Calu3 (cell line): ENCODE measurements at places on chromosomes 13 and 19.

- no peak for DNase-seq
Measured at GRCh38 chr13:51034906-51035305, 76.2 kb downstream of the C13orf42 start.

DNA sequence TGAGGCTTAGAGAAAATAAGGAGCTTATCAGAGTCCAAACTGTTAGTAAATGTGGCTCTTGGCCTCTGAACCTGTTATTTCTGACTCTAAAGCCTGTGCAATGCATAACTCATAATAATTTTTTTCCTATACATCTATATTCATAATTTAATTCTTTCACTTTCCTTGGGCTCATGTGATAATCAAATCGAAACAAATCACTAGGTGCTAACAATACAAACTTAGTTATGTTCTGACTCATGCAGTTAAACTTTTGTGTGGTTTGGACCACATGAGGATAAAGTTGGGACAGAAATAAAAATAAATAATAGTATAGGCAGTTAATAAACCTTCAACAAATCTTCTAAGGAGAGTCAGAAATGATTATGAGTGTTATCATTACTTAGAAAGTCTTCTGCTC, 1629.0 kb downstream of the OLFM4 start:
- DNase-seq = no peak

GRCh38 chr13:30735025-30735871, at the start of gene ALOX5AP:
Gene ALOX5AP (plus strand): TSS chr13:30735543. CDS start chr13:30735606, 63 bp downstream.
- DNase-seq = no peak

DNA sequence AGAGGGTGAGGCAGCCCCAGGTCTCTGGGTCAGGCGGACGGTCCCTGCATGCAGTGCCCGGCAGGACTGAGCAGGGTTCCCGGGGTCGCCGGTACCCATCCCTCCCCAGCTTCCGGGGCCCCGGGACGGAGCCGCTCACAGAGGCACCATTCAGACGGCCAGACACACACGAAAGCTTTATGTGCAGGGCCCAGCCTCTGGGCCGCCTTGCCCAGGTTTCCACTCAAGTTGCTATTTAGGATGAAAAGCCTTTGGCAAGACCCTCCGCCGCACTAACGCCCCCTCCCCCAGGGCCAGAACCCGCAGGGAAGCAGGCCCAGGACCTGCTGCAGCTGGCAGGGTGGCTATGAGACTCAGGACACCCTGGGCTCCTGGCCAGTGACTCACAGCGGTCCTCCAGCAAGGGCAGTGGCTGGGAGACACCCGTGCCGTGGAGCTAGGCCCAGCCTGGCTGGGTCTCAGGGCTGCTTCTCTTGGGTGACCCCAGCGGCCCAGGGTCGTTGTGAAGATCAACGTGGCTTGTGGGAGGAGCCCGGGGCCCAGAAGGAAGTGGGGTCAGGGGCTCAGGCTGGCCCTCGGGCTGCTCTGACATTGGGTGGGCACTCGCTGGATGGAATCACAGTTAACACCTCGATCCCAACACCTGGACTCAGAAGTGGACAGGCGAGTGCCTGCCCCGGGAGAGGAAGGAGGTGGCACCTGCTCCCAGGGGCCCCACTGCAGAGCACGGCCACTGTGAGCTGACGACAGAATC, 4.8 kb downstream of the C19orf25 start:
- no peak for DNase-seq

DNA sequence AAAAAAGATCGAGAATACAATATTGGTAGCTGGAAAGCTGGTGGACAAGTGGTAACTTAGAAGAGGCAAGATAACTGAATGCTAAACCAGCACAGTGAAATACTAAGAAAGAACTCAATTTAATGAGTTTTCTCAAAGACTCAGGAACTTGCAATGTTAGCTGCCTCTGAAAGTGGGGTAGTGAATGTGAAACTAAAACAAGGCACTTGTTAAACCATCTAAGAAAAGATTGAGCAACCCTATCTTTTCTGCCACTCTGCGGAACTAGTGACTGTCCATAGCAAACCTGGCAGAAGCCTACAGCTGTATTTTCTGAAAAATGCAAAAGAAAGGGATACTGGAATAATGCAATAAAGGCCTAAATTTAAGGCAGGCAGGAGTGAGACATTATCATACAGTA, 1574.4 kb upstream of the PRR20A start:
- no peak for DNase-seq

DNA sequence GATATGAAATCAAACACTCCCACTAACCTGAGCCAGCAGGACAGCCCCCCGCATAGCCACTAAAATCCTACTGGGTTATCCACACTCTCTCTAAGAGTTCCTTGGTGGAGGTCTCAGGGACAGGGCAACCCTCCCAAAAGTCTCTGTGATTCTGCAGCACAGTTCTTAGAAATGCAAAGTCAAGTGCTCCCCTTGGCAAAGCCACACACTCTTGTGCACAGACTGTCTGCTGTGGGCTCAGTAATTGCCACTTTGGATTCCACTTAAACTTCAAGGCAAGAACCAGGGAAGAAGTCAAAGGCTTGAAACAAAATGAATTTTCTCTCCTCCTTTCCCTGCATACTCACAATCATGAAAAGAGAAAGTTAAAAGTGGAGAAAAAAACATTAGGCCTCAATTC, 61.5 kb downstream of the DOCK9 start:
- DNase-seq = no peak

GRCh38 chr13:28136916-28137315, 1.4 kb upstream of the PAN3 start:
- no peak for DNase-seq

- DNase-seq = no peak
Measured at GRCh38 chr13:108003626-108004025, 211.7 kb downstream of the LIG4 start.

GRCh38 chr19:47228937-47229675, 1.9 kb downstream of the BBC3 start:
- DNase-seq = no peak

GRCh38 chr13:32645854-32646253, 59.6 kb downstream of the PDS5B start:
- no peak for DNase-seq

DNA sequence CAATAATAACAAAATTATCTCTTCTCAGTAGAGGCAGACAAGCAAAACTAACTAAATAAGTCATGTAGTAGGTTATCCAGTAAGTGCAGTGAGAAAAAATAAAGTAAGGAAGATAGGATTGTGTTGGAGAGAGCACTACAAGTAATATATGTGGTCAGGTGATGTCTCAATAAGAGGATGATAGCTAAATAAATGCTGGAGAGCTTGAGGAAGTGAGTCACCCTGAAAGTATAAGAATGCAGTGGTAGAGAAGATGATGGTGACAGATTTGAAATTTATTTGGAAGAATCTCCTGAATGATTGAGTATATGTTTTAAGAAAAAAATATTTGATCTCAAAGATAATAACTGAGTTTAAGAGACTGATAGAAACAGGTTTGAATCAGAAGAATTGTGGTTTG, 152.2 kb upstream of the PRR20A start:
- no peak for DNase-seq

- no peak for DNase-seq
Measured at GRCh38 chr19:2512523-2513431, 36.9 kb downstream of the GADD45B start.

- DNase-seq = no peak
Measured at GRCh38 chr13:32726374-32727037, 140.3 kb downstream of the PDS5B start.

GRCh38 chr13:94859278-94859691, 146.9 kb upstream of the SOX21 start:
- DNase-seq = no peak

- DNase-seq = peak; percentile 46
Measured at GRCh38 chr19:39557811-39558623, 18.1 kb upstream of the EID2 start.

GRCh38 chr19:4425537-4425936, 23.1 kb downstream of the CHAF1A start:
- DNase-seq = no peak

DNA sequence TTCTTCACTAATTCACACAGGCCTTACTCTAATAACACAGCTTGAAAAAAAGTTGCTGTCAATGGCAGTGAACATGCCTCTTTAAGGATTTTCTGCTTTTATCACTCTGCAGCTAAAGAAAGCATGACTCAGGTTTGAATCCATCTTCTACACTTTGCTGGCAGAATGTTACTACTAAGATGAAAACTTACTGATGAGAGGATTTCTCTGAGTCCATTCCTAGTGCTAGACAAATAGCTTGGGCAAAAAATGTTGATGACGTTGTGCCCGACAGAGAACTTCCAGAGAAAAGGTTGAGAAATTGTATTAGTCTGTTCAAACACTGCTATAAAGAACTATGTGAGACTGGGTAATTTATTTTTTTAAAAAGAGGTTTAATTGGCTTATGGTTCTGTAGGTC, 572.0 kb downstream of the IRS2 start:
- DNase-seq = no peak

DNA sequence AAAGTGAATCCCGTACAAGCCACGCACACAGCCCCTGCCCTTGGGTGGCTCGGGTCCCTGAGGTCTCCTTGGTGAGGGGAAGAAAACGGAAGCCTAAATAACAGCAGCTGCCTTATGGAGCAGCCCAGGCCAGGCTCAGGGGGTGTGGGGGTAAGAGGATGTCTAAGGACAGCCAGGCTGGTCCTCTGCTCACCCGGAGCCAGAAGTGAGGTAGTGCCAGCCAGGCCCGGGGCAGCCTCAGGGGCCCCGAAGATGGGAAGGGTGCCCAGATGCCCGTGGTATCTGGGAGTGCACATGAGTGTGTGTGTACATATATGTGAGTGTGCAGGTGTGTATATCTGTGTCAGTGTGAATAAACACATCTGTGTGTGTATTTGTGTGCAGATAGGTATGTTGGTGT, 38.4 kb upstream of the PEPD start:
- DNase-seq = no peak

DNA sequence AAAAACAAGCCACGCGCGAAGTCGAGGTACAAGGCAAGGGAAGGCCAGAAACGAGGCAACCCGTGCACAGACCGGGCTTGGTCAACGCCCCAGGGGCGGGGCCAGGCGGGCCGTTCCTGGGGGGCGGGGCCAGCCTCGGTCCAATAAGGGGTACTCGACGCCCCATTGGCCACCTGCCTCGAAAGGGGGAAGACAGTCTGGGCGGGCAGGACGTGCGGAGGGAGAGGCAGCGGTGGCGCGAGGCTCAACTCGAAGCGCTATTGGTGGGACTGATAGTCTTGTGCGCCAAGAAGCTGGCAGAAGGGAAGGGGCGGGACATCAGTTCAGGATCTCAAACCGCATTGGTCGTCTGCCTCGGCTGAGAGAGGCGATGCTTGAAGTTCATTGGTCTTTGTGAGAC, at the start of gene LYPD4:
LYPD4 (minus strand) TSS at position 83 of the 400 bp plus-strand sequence. CDS start 5,398 bp downstream, outside the sequence.
- DNase-seq = no peak

DNA sequence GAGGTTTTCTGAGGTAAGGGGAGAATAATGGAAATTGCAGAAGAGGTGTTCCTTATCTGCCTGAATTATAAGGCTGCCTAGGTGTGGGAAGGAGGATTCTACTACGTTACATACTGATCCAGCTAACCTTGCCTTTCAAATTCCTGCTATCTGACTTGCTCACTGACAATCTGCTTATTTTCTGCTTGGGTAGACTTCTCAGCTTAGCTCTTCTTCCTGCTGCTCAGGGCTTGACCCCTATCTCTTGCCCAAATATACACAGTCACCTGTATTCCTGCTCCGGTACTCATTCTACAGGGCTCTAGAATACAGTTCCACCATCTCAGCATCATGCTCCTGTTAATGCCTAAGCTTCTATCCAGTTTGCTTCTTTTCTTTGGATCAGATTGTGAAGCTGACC, 1607.6 kb downstream of the OLFM4 start:
- DNase-seq = no peak

- DNase-seq = no peak
Measured at GRCh38 chr13:39766464-39767158, 111.1 kb downstream of the COG6 start.

DNA sequence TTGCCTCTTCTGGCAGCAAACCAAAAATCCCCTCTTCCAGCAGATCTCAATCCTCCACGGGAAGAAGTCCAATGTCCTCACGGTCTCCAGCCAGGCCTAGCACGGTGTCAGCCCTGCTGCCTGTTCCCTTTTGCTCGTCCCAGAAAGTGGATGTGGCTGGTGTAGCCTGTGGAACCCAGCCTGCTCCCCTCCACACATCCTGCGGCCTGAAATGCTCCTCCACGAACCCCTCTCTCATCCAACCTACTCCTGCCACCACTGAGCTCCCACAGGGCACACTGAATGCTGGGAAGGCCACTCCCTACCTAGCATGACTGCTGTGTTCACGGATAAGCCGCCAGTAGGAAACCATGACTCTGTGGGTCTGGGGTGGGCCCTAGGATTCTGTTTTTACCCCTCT, 3.0 kb downstream of the MBOAT7 start:
- DNase-seq = no peak

DNA sequence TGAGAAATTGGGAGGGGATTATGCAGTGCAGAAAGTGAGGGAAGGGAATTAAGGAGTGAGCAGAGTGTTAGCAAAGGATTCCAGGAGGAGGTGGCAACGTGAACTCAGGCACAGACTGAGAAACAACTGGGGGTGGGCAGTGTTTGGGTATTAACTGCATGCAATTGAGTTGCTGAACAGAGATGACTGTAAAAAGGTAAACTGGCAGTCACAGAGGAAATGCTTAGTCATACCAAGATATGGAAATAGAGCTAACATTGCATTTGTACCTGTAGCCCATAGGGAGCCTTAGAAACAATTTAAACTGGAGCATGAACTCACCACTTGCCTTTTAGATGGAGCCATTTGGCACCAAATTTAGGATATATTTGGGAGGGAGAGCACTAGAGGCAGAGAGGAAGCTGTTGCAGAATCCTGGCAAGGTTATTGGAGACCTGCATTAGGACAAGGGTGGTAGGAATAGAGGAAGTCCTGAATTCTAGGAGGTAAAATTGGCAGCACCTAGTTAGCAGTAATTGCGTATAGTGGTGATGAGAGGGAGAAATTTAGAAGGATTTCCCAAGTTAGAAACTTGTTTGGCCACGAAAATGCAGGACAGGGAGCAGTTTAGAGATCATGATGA, 100.6 kb upstream of the FRY start:
- DNase-seq = no peak

DNA sequence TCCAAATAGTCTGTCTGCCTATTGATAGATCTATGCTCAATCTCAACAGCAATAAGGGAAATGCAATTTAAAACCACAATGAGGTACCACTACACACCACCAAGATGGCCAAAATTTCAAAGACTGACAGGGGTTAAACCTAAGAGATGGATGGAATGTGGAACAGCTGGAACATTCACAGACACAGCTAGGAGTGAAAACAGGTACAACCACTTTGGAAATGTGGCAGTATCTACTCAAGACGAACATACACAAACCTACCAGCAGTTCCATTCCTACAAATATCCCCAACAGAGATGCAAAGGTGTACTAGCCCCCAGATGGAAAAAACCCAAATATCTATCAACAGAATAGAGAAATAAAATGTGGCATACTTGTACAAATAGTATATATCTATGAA, 86.4 kb downstream of the TSC22D1 start:
- DNase-seq = no peak

- DNase-seq = no peak
Measured at GRCh38 chr19:36100476-36100875, 10.5 kb upstream of the OVOL3 start.

- no peak for DNase-seq
Measured at GRCh38 chr13:60701895-60702294, 304.9 kb downstream of the TDRD3 start.

GRCh38 chr19:35828692-35829301, 16.2 kb upstream of the PRODH2 start:
- DNase-seq = peak; percentile 51
